ENCODE measurements at places on chromosomes 12 and 14.

DNA sequence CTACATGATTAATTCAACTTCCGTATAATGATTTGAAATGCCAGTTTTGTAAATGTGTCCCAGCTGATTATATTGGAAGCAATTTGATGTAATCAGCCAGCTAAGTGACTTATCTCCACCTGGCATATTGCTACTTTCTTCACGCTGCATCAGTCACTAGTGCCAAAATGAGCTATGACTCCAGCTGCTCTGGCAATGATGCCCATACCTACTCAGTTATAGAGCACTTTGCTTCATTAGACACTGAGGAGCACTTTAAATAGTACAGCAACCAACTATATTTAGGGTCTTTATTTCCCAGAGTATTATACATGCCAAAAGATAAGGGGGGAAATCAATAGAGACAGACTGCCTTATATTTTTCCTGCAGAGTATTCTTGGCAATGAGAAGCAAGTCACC, 67.9 kb upstream of the LIN7A start:
- no peak for DNase-seq

GRCh38 chr14:86027144-86027543, 497.2 kb downstream of the FLRT2 start:
- no peak for DNase-seq

DNA sequence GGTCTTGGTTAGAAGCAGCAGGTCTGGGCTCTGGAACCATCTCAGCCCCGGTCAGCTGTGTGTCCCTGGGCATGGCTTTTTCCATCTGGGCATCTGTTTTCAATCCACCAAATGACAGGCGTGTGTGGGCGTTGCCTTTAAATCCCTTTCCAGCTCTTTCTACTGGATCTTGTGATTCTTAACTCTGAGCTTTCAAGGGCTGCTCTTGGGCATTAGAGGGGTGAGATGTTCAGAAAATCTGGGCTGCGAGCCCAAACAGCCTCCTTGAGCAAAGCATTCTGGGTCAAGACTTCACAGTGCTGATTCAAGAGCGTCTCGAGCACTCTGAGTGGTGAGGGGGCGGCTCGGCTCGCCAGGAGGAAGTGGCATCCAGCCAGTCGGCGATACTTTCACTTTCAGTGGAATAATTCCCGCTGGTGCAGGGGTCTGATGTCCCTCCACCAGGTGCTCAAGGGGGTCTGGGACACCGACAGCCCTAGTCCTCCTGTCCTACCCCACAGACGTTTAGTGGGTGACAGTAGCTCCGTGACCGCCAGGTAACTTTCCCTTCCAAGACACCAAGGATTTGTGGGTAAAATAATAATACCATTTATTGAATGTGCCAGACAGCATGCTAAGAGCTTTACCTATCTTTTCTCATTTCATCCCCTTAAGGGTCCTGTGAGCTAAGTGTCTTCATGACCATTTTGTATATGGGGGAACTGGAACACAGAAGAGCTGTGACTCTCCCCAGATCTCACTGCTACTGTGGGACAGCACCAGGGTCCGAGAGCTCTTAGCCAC, 114.0 kb downstream of the PLXNC1 start:
- peak; percentile 63 for DNase-seq

GRCh38 chr12:27564612-27565213, 40.7 kb downstream of the PPFIBP1 start:
- no peak for DNase-seq

DNA sequence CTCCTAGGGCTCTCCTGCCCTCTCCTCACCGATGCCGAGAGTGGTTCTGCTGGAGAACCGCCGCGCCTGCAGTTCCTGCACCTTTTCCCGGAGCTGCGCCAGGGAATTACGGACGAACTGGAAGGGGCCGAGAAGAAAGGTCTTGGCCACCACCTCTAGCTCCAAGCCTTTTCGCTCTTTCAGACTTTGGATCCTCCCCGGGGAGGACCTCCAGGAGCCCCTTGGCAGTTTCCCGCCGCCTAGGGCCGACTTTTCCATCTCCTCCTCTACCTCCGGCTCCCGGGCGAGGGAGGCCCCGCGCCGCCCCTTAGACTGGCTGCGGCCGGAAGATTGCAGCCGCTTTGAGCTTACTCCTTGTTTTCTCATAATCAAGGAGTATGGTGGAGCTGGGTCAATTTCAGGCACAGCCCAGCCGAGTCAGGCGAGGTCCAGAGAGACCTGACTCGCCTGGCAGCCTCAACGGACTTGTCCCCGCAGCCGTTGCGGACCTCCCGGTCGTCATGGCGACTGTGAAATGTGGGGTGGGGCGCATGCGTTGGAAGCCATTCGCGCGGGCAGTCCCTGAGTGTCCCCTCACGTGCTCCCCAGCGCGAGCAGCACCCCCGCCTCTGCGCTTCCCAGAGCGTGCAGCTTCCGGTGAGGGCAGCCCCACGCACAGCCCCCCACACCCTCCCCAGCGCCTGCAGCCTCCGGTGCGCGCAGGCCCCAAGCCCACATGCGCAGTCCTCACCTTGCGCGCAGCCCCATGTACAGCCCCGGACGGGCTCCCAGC, at the start of gene DPY19L2:
Gene DPY19L2, minus strand, starts transcription at position 466 of the 772 bp plus-strand sequence. Its CDS starts 100 bp downstream, at position 366.
- no peak for DNase-seq

GRCh38 chr14:71665781-71666180, 266.4 kb upstream of the RGS6 start:
- DNase-seq = no peak

- DNase-seq = no peak
These were observed 91.7 kb downstream of the GALC start for GRCh38 chr14:87901236-87901635.

DNA sequence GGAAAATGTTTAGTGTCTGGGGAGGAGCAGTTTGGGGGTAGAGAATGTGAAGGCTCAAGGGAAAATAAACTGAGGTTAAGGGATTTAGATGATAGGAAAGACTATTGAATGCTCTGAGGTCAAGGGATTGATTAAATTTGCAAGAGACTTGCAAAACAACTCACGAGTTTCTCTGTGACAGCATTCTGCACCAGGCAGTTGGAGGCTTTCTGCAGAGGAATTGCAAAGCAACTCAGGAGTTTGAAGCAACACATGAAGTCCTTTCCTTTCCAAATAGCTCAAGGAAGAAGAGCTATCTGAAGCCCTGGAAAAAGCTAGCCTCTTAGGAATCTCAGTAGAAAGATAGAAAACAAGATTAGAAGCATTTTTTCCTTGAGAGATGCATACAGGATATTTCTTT, 23.9 kb downstream of the SLC7A8 start:
- DNase-seq = no peak

- no peak for DNase-seq
These were observed 1070.7 kb upstream of the NOVA1 start for GRCh38 chr14:27668531-27668930.

DNA sequence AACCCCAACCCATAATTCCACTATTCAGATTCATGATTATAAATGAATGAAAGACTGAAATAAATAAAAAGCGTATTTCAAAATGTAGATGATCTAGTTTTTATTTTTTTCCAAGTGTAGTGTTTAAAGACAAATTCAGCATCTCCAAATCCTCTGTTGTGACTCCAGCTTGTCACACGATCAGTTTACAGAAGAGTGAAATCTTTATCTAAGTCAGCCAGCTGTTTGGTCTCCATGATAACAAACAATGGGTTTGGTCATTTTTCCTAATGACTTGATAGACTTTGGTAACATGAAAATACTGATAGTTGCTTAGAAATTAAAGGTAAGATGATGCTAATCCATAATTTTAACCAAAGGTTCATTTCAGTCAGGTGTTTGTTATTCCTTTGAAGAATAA, 114.5 kb upstream of the RASSF8 start:
- DNase-seq = no peak

GRCh38 chr12:20716037-20716436, 20.9 kb downstream of the SLCO1C1 start:
- no peak for DNase-seq

DNA sequence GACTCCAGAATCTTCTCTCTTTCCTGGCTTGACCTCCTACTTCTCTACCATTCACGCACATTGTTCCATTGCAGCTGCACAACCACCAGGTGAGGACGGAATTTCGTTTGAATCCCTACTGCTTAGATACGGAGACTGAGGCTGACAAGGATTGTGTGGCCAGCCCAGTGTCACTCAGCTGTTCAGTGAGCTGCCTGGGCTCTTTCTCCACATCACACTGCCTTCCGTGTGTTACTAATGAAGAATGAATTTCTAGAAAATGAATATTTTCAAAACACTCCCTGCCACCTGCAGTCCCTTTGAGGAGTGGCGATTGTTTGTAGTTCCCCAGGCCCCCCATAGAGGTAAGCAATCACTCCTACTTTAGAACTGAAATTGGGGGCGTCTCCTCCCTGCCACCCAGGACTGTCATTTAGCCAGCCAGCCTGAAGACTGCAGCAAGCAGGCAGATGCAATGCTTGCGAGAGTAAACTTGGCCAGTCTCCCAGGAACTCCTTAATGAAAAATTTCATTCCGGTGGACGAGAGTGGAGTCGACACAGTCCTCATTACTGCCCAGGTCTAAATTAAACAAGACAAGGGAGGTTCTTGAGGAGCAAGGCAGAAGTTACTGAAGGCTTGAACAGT, 239.7 kb downstream of the SLC41A2 start:
- no peak for DNase-seq

DNA sequence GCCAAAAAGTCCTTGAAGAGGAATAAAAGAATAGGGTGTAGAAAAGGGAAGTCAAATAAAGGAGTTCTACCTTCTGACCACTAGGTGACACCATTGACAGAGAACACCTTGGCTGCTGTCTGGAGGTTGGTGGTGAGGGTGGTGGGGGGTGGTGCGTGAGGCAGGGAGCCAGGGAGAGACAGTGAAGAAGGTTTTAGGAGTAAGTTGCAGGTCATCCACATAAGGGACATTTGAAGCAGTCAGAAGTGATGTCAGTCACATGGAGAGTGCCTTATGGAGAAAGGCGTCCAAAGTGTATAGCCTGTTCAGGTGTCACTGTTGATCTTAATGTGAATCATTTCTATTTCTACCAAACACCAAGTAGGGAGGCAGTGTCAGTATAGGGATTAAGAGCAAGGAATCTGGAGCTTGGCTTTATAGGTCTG, 279.3 kb upstream of the DDHD1 start:
- DNase-seq = no peak

- no peak for DNase-seq
These were observed 22.6 kb downstream of the WSCD2 start for GRCh38 chr12:108151533-108152169.

DNA sequence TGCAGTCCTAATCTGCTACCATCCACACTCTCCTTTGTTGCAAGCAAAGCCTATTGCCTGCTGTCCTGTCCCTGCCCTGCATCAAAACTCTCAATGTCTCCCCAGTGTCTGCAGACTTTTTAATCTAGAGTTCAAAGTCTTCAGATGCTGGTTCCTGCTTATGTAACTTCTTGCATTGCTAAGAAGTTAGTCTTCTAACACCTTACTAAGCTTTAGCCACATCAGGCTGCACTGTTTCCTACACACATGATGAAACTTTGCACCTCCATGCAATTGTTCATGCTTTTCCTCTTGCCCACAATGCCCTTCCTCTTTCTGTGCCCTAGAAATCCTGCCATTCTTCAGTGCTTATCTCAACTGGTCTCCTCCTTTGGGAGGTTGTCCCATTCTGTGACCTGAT, 16.2 kb upstream of the DICER1 start:
- no peak for DNase-seq

GRCh38 chr12:75961878-75962277, 69.7 kb downstream of the PHLDA1 start:
- no peak for DNase-seq

GRCh38 chr12:84691266-84691665, 221.3 kb downstream of the SLC6A15 start:
- DNase-seq = no peak

DNA sequence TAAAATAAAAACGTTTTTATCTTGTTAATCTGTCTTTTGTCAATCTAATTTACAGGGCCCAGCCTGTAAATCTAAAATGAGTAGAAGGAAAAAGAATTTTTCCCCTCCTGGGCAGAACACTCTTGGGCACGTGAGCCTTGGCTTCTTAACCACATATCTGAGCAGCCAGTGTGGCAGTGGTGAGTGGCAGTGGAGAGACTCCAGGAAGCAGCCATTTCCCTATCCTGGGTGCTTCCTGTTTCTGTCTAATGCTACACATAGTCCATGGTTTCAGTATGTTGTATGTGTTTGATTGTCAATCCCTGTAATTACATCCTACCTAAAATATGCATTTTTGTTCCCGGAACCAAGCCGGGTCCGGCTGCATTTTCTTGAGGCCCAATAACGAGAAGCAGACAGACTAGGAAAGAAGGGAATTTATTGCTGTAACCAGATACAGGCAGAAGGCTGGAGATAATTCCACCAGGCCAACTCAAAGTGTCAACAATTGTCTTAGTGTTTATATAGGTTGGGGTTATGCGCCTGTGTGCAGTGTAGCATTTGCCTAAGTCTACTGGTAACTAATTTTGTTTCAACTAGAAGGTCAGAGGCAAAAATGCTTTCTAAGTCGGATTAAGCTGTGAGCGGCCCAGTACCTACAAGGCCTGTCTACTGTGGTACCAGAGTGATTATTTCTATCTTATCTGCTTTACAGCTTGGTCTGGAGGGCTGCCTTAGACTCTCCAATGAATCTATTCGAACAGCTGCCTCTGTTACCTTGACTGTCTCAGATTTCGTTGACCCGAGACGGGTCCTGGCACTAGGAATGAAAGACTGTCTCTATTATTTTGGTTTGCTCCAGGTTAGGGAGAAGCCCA, 82.4 kb upstream of the RESF1 start:
- no peak for DNase-seq

DNA sequence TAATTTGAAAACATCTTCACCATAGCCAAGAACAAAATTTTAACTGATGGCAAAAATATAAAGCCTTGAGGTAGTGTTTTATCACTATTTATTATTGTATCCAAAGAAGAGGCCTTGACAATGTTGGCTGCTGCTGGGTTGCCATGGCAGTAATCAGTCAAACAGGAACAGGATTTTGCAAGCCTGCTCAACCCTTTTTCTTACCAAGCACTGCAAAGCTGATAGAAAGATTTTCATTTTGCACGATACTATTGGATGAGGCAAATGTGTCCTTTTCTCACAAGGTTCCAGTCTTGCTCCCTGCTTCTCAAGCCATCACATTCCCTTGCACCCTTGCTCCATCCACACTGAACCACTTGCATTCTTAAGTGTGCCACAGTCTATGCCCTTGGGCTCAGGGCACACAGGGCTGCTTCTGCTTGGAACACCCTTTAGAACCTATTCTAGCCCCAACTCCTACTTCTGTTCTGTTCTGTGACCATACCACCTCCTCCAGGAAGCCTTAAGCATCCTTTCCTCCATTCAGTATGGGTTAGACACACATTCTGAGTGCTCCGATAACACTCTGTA, 76.5 kb upstream of the AMIGO2 start:
- DNase-seq = no peak

DNA sequence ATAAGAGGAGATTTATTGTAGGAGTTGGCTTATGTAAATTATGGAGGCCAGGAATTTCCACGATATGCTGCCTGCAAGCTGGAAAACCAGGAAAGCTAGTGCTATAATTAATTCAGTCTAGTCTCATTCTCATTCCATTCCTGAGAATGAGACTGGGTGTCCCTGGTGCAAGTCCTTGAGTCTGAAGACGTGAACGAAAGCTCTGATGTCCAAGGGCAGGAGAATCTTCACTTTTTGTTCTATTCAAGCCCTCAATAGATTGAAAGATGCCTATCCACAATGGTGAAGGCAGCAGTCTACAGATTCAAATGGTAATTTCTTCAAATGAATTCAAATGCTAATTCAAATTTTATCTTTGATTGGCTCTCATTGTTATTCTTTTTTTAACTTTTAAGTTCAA, 851.1 kb upstream of the MGAT4C start:
- DNase-seq = no peak

GRCh38 chr14:36515896-36516718, 3.9 kb downstream of the NKX2-1 start:
- DNase-seq = no peak

- no peak for DNase-seq
These were observed 23.9 kb downstream of the FERMT2 start for GRCh38 chr14:52926953-52927352.

All from activated B cell treated with CpG ODN at 0.5 μM for 24 hours (primary cell).